Activated CD4-positive, alpha-beta T cell treated with anti-CD3 and anti-CD28 coated beads, Interleukin-2, amount 50 U/mL, for 24 hours (primary cell): ENCODE measurements at places on chromosomes 16 and 17.

DNA sequence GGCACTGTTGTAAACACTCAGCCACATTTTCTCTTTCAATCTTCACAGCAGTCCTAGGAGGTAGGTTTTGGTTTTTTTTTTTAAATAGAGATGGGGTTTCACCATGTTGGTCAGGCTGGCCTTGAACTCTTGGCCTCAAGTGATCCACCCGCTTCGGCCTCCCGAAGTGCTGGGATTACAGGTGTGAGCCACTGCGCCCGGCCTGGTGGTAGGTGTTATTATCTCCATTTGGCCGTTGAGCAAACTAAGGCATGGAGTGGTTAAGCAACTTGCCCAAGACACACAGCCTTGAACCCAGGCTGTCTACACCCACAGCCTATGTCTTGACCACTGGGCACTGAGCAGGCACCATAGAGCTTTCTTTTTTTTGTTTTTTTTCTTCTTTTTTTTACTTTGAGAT, 8.6 kb downstream of the SGCA start:
- no peak for DNase-seq

- no peak for DNase-seq
These were observed 277.0 kb upstream of the PSMD7 start for GRCh38 chr16:74019612-74020011.

GRCh38 chr17:66717641-66718058, 117.3 kb upstream of the CACNG5 start:
- DNase-seq: no peak

DNA sequence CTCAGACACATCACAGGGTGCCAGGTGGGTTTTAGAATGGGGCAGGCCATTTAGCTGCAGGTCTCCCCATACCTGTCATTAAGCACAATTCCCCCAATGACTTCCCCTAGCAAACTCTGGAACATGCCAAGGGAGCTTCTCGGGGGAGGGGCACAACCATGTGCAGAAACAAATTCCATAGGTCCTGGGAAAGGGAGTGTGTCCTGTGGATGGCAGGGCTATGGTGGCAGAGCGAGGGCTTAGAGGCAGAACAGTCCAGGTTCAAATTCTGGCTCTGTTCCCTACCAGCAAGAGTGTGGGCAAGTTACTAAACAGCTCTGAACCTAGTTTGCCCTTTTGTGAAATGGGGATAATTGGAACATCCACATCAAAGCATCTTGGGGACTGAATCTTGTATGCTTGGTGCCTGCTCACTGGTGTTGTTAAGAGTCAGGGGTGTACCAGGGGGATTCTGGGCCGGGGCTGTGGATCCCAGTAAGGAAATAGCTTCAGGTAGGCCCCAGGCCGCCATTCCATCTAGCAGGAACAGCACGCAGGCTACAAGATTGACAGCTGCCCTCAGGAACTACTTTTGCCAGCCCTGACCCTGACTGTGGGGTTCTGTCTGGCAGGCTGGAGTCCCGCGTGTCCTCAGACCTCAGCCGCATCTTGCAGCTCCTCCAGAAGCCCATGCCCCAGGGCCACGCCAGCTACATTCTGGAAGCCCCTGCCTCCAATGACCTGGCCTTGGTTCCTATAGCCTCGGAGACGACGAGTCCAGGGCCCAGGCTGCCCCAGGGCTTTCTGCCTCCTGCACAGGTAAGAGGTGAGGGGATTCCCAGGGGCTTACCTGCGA, 5.6 kb upstream of the DCAF7 start:
- DNase-seq: no peak

DNA sequence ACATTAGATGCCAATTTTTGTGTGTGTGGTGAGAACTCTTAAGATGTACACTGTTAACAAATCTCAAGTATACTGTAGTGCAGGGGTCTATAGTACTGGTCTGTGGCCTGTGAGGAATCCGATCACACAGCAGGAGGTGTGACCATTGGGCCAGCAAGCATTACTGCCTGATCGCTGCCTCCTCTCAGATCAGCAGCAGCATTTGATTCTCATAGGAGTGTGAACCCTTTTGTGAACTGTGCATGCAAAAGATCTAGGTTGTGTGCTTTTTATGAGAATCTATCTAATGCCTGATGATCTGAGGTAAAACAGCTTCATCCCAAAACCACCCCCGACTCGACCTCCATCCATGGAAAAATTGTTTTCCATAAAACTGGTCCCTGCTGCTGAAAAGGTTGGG, 12.6 kb downstream of the ZNF267 start:
- no peak for DNase-seq

GRCh38 chr16:2149630-2150417, 1.4 kb downstream of the RAB26 start:
- DNase-seq: peak; percentile 26

DNA sequence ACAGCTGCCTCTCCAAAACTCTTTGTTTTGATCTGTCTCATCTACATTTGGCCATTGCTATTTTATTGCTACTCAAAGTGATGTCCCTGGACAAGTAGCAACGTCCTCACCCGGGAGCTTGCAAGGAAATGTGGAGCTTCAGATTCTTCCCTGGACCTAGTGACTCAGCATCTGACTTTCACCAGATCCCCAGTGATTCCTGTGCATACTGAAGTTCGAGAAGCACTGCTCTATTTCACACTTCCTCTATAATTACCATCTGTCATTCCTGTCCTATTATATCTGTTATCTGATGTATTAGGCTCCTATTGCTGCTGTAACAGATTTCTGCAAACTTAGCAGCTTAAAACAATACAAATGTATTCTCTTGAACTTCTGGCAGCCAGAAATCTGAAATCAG, 28.5 kb upstream of the VAT1L start:
- no peak for DNase-seq

DNA sequence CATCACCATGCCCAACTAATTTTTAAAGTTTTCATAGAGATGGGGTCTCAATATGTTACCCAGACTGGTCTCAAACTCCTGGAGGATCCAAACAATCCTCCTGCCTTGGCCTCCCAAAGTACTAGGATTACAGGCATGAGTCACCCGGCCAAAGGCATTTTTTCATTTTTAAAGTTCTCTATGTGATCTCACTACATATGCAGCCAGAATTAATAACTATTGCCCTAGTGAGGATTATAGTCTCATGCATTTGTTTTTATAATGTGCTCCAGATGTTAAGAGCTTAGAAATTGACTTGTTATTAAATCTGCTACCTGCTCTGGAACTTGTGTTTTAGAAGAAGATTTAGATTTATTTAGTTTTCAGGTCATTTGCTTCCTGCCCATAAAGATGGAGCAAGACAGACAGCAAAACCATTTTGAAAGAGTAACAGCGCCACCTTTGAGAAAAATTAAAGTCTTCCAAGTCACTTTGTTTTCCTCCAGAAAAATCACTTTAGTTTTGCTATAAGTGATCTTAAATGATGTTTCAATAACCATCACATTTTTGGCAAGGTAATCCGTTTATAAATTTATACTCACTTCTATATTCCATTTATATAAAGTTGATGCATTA, 79.5 kb downstream of the CA4 start:
- DNase-seq: no peak

- no peak for DNase-seq
These were observed 2.0 kb downstream of the SNRNP25 start for GRCh38 chr16:55571-56136.

- DNase-seq: no peak
These were observed 594 bp upstream of the CARHSP1 start for GRCh38 chr16:8869212-8869987.

DNA sequence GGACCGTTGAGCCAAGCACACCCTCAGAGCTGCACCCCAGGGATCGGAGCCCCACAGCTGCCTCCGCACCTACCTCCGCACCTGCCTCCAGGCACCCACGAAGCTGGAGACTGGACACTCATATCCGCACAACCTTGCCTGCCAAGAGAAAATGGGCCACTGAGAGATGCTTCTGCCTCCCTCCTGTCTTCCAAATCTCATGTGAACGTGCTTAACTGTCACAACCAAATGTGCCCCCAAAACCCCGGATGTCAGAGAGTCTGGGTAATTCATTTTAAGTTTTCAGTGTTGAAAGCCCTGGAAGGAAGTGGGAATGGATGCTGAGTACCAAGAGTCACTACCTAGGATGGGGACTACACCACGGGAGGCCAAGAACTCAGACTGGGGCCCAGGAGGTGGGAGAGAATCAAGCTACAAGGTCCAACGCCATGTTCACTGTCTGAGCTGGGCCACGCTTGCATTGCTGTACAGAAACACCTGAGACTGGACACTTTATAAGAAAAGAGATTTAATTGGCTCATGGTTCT, 49.5 kb upstream of the MEAK7 start:
- peak; percentile 32 for DNase-seq

DNA sequence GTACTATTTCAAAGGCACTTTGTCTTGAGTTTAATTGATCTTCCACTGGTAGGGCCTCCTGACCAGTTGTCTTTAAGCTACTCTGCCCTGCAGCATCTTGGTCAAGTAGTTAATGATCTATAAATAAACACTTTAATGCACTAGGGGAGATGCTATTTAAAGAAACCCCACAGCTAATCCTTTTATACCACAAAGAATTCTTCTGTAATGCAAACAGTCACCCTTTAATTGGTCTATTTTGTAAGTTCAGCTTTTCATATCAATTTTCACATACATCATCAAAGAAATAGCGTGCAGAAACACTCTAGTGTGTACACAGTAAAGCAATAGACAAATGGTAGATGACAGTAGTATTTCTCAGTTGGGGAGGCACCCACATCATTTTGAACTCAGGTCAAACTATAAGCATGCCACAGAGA, 70.3 kb downstream of the PMP22 start:
- DNase-seq: no peak

GRCh38 chr17:28616281-28616680, 2.3 kb upstream of the RSKR start:
- no peak for DNase-seq

DNA sequence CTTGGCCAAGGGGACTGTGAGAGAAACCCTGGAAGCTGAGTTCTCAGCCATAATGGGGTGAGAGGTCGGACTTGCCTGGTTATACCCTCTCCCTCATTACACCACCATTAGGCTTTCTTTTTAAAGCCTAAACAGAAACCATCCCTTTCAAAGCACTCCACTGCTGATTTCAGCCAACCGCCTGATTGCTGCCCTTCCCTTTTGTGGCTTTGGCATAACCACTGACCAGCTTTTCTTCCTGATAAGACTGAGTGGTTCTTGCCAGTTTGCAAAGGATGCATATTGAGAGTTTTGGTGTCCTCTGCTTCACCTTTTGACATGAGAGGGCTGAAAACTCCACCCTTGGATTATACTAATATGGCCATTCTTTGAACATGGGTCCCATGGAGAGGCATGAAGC, 308.2 kb upstream of the GOT2 start:
- DNase-seq: no peak

DNA sequence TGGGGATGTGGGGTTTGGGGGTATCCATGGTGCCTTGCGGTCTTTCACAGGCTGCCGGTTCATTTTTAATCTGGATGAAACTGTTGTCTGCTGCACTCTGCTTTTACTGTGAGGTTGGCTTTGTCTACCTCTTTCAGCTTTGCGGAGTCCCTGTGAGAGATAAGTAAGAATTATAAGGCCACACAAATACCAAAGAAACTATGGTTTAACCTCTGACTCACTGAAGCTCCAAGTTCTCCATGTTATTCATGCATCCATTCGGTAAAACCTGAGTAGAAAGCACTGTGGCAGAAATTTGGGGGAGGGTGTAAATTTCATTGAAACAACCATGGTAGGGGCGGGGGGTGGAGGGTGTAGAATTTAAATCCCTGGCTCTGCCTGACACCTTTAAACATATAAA, 30.5 kb downstream of the KIAA0753 start:
- DNase-seq: no peak

DNA sequence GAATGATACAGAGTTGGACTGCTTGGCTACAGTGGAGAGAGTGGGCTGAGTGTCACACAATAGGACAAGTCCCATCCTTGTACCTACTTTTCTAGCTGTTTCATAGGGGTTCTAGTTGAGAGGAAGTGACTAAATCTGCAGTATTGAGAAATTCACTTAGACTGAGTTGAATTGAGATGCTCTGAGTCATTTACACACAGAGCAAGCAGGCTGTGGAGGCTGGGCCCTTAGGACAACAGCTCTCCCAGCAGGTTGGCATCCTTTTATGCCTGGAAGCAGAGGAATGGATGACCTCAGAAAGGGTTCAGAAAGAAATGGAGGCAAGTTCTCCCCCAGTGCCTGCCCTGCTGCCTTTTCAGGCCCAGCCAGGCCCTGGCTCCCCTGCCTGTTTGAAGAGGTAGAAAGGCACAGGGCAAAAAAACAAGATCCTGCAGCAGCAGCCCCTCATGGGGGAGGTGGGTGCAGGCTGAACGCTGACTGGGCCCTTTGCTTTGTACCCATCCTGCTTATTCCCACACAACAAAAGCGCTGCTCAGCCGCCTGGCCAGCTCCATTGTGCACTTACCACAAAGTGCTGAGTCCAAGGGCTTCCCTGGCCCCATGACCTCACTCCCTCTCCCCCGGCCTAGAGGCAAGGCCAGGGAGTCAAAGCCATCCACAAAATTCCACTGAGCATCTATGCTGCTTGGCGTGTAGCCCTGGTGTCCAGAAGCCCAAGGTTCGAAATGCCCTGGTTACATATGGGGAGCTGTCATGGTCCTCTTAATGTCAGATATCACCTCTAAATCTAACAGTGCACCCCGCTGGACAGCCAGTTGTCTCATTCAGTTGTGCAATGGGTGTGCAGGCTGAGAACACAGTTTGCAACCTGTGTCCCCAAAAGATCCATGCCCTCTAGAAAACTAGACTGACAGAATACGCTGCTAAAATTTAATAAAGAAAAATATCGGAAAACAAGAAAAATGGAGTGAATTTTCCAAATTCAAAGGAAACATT, 5.4 kb upstream of the CRYBA1 start:
- no peak for DNase-seq

DNA sequence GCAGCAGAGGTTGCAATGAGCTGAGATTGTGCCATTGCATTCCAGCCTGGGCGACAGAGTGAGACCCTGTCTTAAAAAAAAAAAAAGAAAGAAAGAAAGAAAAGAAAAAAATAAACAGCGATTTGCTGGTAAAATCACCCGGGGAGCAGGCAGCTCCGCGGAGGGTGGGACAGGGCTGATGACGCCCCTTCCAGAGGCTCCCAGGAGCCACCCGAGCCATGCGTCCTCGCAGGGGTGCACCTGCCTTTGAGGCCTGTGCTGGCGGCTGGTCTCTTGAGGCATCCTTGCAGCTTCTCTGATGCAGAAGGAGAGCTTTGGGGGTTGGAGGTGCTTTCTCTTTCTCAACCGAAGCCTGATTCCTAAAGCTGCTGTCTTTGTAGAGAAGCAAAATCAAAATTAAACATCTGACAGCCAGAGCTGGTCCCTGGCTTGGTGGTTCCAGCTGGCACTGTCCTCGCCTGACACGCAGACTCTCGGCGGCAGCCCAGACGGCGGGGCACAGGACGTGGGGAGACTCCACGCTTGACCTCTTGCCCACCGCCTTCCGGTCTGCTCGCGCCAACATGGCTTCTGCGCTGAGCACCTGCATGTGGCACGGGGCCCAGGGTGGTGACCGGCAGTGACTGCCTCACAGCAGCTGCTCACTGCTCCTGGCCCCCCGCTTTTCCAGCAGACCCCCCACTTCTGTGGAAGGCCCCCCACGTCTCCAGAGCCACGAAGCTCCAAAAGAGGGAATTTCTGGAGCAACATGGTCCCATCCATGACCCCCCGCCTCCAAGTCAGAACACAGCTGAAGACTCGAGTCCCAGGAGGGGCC, 6.6 kb downstream of the UTS2R start:
- no peak for DNase-seq

- DNase-seq: no peak
These were observed 236.3 kb downstream of the KCNJ2 start for GRCh38 chr17:70405492-70406220.
